ENCODE measurements at places on chromosomes 3 and 15.

DNA sequence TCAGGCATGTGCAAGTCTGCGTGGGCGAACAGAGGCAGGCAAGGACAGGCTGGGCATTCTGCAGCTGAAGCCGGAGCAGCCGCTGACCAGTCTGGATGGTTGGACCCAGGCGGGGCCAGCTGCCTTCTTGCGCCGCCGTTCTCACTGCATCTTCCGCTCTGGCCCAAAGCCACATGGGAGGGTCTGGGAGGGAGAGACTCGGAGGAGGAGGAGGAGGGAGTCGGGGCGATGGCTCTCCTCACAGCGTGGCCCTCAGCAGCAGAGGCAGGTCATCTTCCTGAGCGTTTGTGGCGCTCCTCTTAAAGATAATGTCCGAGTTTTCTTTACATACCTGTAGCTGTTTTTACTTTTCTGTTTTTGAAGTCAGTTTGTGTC, 5.9 kb downstream of the CLK3 start:
- DNase-seq = no peak

DNA sequence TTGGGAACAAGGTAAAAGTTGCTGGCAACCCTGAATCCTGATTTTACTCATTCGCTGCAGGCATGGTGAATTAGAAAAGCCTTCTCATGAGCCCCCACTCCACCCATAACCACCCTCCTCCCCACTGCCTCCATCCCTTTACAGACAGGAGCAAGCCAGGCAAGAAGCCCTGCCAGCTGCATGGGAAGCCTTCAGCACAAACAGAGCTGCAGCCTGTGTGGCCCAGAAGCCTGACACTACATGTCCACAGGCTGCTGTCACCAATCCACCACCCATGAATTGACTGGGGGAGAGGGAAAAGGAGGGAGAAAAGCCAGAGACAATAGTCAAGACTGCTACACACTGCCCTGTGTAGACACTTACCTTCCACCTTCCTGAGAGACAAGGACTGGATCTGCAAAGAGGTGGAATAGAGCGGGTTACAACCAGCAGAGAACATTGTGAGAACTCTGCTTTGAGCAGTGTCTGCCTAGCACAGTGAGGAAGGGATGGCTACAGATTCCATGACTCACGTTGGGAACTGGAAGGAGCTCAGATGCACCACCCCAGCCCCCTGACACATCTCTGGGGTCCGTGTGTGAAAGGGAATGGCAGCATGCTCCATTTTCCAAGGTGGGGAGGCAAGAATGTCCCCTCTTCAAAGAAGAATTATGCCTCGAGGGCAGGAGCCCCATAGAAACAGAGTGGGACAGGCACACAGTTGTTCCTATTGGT, 33.9 kb downstream of the DZIP1L start:
- DNase-seq = no peak

DNA sequence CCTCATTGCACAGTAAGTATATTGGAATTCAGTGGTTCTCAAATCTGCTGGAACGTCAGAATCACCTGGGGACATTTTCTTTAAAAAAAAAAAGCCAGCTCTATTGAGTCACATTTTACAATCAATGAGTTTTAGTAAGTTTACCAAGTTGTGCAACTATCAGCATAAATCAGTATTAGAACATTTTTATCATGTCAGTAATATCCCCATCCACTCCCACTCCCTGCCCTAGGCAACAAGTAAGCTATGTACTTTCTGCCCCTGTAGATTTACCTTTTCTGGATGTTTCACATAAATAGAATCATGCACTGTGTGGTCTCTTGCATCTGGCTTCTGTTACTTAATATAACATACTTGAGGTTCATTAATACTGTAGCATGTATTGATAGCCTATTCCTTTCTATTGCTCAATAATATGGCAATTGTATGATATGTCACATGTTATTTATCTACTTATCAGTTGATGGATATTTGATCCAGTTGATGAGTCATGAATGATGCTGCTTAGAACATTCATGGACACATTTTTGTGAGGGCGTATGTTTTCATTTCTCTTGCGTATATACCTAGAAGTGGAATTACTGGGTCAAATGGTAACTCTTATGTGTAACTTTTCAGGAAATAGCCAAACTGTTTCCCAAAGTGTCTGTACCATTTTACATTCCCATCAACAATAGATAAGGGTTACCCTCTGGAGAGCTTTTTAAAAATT, 180.5 kb downstream of the THSD4 start:
- DNase-seq = no peak

- DNase-seq = no peak
Observed at GRCh38 chr15:67892559-67893377, 52.9 kb upstream of the RNU6-1 start.

DNA sequence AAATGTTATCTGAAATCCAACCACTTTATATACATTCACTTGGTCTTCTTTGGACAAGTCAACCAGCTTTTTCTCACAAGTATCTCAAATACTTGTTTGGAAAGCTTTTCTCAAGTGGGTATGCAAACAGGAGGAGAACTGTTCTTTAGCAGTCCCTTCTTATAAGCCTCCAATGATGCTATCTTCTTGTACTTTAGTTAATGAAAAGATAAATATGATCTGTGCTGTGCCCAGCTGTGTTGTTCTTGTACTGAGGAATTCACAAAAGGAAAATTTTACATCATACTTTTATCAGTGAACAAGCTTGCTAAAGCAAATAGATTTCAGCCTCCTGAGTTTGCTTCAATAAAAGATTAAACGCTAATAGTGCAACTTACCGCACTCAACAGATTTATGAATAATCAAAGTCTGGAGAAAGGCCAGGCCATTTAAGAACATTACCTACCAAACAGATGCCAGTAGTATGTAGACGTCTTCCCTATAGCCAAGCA, 395.2 kb downstream of the MECOM start:
- DNase-seq = no peak
